ENCODE measurements at places on chromosomes 2 and 18.
A peak's percentile ranks its signal among the peaks of the same experiment; 100 is the strongest.

GRCh38 chr2:205903549-205904129 lies 182.3 kb downstream of the INO80D start:
- peak; percentile 25 for DNase-seq

DNA sequence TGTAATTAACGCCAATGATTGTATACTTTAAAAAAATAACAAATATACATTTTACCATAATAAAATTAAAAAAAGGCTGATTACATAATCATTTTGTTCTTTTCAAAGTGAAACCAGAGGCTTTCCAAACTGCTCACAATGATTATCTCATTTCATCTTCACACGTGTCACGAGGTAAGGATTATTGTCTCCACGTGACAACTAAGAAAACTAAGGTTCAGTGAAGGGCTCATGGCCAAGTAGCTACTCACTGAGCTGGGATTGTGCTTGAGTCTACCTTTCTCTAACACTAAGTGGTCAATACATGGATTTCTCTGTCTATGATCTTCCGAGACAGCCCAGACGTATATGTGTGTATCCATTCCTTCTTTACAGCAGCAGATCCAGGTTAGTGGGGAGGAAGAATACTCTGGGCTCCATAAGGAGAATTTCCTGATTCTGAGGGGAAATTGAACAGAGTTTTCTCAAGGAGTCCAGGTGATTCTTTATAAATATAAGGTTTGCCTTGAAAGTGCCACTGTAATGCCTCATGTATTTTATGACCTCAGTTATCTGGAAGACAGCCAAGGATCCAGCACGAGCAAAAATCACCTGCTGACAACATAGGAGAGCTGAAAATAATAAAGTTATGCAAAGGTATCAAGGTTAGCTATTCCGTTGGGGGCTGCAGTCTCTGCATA lies 25.6 kb upstream of the ACSL3 start:
- no peak for DNase-seq

- no peak for DNase-seq
Observed at GRCh38 chr2:64220265-64220664, 76.0 kb upstream of the PELI1 start.

DNA sequence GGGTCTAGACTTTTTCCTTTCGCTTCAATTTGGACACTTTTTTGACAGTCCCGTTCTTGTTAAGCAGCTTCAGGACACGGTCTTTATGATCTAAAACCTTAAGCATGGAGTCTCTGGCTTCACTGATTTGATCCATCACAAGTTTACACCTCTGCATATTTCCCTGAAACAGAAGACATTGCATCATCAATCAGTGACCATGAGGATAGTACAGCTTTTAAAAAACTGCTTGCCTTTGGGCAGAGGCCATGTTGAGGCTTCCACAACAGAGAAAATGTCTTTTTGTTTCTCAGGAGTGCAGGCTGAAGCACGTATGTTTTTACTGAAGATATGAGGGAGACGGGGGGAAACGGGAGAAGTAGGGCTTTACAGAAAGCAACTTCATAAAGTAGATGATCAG lies 56.2 kb upstream of the AMMECR1L start:
- no peak for DNase-seq

Data from NCI-H774 (cell line).